SJCRH30 (cell line): ENCODE measurements at places on chromosomes 4 and X.

DNA sequence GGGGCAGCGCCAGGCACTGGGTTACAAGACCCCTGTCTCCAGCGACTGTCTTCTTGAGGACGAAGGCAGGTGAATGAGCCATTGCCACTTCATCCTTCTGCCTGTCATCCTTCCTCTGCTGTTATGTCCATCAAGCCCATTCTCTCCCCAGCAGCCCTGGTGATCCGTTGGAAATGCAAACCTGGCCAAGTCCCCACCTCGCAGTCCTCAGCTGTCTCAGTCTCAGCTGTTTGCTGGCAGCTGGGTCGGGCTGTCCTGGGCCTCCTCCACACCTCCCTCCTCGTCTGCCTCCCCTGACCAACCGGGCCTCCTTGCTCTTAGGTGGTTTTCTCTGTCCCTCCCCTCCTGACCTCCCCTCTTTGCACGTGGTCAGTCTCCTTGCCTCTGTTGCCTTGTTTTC is 38.0 kb downstream of the PTTG2 start:
- DNase-seq: peak; percentile 49

DNA sequence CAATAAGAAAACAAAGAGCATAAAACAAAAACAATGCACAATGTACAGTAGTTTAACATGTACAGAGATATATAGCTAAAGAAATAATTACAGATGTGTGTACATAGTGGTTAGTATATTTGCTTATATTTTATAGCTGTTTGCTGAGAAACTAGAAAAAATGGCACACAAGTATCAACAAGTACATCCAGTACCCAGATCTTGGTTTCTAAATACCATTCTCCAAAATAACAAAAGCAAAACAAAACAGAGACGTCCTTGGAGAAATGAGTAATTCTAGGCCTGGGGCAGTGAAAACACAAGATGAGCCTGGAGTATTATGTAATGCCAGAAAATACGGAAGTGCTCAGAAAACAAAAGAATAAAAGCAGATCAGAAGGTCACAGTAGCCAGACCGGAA is 189.6 kb downstream of the TMEM47 start:
- DNase-seq: no peak

GRCh38 chr4:116015062-116015461 is 901.6 kb upstream of the NDST4 start:
- peak; percentile 16 for DNase-seq

GRCh38 chr4:26596843-26597242 is 13.0 kb downstream of the TBC1D19 start:
- no peak for DNase-seq

GRCh38 chrX:154313147-154313546 is 17.6 kb downstream of the TKTL1 start:
- no peak for DNase-seq

DNA sequence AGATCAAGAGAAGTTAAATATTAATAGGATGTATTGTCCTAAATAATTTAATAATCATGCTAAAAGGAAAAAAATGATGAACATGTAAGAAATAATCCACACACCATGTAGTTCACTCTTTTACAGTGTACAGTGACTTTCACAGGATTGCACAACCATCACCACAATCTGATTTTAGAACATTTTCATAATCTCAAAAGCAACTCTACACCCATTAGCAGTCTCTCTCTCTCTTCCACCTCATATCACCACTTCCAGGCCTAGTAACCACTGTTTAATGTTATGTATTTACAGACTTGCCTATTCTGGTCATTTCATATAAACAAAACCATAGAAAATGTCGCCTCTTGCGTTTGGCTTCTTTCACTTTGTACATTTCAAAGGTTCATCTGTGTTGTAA is 153.4 kb downstream of the FSTL5 start:
- DNase-seq: no peak

DNA sequence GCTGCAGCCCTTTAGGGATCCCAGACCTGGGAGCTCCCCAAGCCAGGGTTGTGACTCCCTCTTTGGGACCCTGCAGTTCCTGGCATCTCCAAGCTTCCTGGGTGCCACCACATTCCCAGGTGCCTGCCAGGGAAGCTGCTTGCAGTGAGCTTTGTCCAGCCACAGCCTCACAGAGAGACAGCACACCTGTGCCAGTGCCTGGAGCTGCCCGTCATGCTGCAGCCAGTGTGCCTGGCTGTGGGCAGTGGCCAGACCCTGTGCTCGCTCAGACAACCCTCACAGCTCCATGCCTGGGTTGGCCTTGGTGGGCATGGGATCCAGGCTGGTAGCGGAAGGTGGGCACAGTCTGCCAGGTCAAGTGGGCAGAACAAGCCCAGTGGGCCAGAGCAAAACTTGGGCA is 36.0 kb downstream of the TMPRSS11A start:
- DNase-seq: no peak

GRCh38 chrX:103927030-103927429 is 35.4 kb upstream of the TMSB15B start:
- DNase-seq: no peak

GRCh38 chr4:157293673-157294072 is 73.1 kb downstream of the GRIA2 start:
- no peak for DNase-seq

DNA sequence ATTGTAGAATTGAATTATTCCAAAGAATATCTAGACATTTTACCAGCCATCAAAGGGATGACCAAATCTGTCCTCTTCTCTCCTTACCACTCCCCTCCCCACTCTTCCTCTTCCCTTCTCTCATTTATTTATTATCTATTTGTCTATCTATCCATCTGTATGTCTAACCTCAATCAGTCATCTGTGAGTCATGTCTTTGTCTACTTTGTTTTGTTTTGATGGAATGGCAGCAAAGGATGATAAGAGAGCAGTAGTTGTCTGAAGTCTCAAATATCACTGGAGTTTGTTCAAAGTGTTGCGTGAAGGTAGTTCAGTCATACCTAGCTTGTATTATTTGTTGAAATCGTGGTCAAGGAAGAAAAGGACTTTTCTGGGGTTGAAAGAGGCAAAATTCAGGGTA is 34.7 kb upstream of the PGRMC2 start:
- DNase-seq: no peak
